ENCODE measurements at places on chromosomes 11 and 22.

DNA sequence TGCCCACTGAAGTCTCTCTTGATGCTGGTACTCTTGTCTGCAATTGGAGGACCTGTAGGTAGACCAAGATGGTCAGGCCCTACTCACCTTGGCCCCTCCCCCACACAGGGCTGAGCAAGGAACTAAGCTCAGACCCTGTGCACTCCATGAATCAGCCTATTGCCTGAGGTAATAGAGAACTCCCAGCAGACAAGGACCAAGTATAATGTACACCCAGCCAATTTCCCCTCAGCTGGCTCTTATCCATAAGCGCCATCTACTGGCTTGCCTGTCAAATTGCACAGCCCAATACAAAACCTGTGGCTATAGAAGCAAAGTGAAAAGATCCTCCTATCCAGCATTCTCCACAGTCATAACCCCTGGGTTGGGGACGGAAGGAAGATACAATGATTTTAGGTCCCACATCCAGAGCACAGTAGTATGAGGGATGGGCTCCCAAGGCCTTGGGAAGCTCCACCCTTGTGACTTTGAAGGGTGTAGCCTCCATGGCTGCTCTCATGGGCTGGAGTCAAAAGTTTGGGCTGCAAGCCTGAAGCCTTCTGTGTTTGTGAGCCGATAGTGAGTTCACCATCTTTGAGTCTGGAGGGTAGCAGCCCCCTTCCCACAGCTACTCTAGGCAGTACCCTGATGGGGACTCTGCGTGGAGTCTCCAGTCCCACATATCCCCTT, 56.0 kb downstream of the GLYATL2 start:
- DNase-seq, result peak; percentile 19

GRCh38 chr22:19951346-19951745, 9.7 kb upstream of the TXNRD2 start:
- no peak for DNase-seq

- peak; percentile 63 for DNase-seq
Measured at GRCh38 chr11:102115557-102115956, 5.3 kb downstream of the YAP1 start.

DNA sequence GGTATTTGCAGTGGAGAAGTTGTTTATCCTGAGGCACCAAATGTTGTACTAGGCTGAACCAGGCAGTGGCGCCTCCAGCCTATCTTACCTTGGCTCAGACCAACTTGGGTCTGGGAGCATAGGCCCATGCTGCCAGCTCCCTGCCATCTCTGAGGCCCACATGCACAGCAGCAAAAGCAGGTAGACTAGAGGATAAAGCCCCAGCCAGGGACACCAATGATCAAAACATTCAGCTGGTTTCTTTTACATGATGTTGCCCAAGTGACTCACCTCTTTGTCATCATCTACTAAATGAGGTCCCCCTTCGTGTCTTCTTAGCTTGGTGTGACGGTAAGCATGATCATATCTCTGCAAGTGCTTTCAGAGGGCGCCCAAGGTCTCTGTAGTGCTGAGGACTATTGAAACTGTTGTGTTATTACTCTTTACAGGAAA, 112.1 kb upstream of the DRD2 start:
- DNase-seq, result peak; percentile 62

DNA sequence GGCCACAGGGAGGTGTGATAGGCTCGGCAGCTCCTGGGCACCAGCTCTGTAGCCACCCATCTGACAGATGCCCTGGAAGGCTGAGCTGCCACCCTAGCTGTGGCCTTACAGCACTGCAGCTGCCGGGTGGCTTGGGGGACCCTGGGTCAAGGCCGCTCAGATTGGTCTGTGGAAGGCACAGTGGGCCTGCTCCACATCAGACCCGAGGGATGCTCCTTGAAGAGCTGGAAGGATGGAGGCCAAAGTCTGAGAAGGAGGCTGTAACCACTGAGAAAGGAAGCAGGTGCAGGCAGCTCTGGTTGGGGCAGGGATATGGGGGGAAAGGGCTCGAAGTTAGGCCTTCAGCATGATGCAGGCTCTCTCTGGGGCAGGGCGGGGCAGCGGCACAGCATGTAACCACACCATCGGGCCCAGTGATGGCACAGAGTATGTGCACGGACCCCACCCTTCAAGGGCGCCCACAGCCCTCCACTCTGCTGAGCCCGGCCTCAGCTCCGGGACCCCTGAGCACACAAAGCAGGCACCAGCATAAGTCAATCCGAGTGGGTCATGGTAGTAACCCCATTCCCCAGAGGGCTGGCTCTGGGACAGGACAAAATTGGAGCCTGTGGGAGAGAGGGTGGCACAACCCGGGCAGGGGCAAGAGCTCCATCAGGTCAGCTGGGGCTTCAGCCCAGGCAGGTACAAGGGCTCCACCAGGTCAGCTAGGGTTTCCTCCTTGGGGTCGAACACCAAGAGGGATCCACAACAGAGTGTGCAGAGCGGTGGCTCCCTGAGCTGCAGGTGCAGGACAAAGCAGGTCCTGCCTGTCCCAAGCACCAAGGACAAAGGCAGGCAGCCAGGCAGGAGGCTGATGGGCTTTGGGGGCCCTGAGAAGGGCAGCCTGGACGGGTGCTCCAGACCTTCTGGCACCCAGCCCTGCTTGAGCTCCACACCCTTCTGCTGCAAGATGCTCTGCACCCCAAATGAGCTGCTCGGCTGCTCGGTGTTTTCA, 1511.1 kb downstream of the BRD1 start:
- no peak for DNase-seq

DNA sequence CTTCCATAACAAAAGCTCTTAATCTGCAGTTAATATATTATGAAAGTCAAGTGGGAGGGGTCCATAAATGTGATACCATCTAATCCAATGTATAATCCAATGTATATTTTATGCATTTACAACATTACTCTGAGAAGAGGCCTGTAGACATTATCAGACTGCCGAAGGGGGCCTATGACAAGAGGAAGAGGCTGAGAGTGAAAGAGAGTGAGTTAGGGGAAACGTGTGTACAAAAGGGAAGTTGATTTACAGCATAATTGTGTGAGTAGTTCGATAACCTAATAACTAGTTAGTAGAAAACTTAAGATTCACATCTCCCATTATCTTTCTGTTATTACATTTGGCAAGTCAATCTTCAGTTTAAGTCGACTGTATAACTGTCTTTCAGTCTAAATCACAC, 86.6 kb downstream of the DDX10 start:
- DNase-seq, result no peak

- peak; percentile 71 for DNase-seq
Measured at GRCh38 chr11:19455731-19456130, 215.0 kb upstream of the E2F8 start.

DNA sequence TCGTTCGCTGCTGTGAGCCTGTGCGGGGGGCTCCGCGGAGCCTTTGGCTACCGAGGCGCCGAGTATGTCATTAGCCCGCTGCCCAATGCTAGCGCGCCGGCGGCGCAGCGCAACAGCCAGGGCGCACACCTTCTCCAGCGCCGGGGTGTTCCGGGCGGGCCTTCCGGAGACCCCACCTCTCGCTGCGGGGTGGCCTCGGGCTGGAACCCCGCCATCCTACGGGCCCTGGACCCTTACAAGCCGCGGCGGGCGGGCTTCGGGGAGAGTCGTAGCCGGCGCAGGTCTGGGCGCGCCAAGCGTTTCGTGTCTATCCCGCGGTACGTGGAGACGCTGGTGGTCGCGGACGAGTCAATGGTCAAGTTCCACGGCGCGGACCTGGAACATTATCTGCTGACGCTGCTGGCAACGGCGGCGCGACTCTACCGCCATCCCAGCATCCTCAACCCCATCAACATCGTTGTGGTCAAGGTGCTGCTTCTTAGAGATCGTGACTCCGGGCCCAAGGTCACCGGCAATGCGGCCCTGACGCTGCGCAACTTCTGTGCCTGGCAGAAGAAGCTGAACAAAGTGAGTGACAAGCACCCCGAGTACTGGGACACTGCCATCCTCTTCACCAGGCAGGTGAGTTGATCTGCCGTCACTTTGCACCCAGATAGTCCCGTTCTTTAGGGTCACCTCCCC, 1.0 kb downstream of the ADAMTS15 start:
- no peak for DNase-seq

- no peak for DNase-seq
Measured at GRCh38 chr22:21628386-21629254, 1.2 kb downstream of the YDJC start.

- no peak for DNase-seq
Measured at GRCh38 chr11:5226732-5227310, at the start of gene HBB. Gene HBB (minus strand): TSS chr11:5227071. CDS start chr11:5227021, 50 bp downstream.

- DNase-seq, result no peak
Measured at GRCh38 chr11:67111261-67111660, 7.8 kb upstream of the KDM2A start.

Data from fibroblast of skin of right biceps (primary cell).